Activated CD4-positive, CD25-positive, alpha-beta regulatory T cell (primary cell): ENCODE measurements at places on chromosomes 7 and 10.

DNA sequence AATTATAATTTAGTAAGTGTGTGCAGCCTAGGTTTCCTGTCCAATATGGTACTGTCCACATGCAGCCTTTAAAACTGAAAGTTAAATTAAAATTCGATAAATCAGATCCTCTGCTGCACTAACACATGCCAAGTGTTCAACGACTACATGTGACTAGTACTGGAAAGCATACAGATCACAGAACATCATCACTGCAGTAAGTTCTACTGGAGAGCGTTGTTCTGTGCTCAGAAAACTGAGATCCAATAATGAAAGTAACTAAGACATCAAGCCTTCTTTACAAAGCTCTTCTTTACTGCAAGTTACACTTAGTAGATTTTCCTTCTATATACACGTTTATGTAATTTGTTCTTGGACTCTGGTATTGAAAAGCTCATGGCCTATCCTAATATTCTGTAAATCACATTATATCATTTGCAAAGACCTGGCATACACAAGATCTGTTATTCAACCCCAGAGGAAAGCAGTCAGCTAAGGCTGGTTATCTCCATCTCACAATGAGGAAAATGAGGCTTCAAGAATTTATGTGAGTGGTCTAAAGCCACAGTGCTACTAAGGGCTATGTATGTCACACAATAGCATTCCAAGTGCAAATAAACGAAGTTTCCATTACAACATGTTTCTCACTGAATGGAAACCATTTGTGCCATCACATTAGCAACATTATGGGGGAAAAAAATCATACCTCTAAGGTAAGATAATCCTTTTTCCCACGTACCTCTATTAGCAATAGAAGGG, 77.6 kb downstream of the VPS41 start:
- no peak for DNase-seq

GRCh38 chr10:59753267-59753666, at the start of gene MRLN:
Gene MRLN (minus strand): TSS chr10:59753455.
- DNase-seq, result no peak

DNA sequence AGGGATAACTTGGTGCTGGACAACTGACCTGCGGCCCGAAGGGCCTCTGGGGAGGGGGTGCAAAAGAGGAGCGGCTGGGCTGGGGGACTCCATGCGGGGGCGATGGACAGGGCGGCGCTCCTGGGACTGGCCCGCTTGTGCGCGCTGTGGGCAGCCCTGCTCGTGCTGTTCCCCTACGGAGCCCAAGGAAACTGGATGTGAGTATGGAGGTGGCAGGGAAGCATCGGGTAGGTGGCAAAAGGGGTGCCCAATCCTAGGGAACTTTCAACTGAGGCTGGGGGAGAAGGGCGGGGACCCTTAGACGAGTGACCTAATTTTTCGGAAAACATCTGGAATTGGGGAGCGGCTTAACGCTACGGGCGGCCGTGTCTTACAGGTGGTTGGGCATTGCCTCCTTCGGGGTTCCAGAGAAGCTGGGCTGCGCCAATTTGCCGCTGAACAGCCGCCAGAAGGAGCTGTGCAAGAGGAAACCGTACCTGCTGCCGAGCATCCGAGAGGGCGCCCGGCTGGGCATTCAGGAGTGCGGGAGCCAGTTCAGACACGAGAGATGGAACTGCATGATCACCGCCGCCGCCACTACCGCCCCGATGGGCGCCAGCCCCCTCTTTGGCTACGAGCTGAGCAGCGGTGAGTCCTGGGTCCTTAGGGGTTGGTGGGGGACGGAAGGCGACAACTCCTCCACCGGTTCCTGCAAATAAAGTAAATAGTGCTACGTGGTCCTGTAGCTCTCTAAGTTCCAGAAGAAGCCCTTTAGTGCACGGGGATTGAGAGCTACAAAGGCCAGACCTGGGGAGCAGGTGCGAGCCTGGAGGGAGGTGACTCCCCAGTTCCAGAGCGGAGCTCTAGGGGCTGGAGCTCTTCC, 622 bp downstream of the WNT16 start:
- DNase-seq, result no peak

DNA sequence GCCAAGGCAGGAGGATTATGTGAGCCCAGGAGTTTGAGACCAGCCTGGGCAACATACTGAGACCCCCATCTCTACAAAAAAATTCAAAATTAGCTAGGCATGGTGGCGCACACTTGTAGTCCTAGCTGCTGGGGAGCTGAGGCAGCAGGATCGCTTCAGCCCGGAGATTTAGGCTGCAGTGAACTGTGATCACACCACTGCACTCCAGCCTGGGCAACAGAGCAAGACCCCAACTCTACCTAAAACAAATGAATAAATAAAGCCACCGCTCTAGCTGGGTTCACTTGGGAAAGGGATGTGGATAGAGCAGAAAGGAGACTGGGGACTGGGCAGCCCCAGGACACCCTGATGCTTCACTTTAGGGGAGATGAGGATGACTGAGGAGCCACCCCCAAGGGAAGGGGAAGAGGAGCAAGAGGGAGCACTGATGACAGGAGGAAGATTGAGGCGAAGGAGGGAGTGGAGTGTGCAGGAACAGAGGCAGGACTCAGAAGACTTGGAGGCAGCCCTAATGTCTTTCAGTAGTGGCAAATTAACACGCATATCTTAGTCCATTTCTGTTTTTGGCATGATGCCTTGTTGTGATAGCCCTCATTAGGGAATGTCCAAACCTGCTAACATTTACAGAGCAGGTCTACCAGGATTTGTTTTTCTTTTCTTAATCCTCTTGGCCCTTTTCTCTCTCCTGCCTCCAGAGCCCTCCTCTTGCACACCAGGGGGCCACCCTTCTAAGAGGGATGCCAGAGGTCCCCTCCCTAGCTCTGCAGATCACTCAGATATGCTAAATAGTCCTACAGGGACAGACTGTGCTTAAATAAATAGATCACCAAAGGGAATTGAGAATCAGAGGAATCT, 88.3 kb downstream of the C10orf105 start:
- no peak for DNase-seq

GRCh38 chr7:115008465-115009114, 86.7 kb downstream of the MDFIC start:
- no peak for DNase-seq

- DNase-seq, result no peak
Observed at GRCh38 chr7:1586126-1586826, 16.4 kb upstream of the PSMG3 start.

DNA sequence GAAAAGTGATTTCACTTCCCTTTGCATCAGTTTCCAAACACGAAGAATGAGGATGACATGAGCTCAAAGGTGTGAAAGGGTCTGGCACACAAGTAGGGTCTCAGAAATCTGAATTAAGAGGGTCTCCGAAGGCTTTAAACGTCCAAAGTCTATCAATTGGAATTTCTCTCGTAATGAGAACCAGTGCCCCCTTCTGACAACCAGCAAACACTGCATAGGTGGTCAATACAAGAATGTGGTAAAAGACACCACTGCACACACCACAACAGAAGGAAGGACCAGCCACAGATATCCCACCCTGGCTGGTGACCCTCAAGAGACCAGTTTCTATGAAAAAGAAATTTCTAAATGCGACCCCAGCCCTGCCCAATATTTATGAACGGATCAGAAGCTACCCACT, 78.1 kb downstream of the CALN1 start:
- DNase-seq, result no peak

- no peak for DNase-seq
Observed at GRCh38 chr7:47470567-47471357, 111.1 kb downstream of the TNS3 start.

DNA sequence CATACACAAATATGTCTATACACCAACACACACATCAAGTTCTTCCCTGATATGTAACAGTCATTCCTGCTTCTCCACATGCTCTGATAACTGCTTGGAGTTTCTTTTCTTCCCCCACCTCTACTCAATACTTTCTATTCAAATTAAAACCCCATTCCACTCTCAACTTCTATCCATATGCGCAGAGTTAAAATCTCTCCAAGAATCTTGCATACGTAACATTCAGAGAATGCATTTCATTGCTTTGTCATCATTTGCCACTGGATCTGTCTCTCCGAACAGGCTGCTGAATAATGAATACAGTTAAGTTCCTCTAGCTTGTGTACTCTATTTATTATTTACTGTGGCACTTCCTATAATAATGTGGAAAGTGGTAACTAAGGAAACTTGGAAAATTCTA, 68.8 kb downstream of the DGKB start:
- DNase-seq, result no peak

DNA sequence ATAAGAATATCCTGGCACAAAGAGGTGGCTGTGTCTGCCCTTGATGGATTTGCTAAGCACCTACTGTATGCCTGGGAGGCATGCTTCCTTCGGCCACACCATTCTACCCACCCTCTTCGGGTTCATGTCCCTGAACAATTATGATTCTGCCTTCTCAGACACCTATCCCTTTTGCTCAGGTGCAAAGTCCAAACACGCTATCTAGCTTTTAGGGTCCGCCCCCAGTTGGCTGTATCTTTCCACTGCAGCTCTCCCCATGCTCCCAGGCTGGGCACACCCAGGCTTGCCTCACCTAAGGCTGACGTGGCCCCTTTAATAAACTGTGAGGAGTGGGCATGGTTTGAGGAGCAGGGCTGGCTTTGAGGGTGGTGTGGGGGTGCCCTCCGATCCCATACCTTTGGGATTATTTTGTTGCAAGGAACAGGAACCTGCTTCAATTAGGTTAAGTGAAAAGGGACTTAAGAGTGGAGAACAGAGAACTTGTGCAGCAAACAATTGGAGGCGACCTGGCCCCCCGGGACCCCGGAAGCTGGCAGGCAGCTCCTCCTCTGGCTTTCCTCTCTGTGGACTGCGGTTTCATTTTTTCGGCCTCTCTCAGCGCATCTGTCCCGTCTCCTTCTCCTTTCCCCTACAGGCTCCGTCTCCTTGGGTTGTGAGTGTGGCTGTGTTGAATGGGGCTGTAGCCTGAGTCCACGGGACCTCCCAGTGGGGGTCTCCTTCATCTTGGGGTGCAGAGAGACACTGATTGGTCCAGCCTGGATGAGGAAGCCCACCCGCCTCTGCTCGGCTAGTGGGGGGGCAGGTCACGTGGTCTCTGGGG, 3.8 kb downstream of the CLIP2 start:
- no peak for DNase-seq

DNA sequence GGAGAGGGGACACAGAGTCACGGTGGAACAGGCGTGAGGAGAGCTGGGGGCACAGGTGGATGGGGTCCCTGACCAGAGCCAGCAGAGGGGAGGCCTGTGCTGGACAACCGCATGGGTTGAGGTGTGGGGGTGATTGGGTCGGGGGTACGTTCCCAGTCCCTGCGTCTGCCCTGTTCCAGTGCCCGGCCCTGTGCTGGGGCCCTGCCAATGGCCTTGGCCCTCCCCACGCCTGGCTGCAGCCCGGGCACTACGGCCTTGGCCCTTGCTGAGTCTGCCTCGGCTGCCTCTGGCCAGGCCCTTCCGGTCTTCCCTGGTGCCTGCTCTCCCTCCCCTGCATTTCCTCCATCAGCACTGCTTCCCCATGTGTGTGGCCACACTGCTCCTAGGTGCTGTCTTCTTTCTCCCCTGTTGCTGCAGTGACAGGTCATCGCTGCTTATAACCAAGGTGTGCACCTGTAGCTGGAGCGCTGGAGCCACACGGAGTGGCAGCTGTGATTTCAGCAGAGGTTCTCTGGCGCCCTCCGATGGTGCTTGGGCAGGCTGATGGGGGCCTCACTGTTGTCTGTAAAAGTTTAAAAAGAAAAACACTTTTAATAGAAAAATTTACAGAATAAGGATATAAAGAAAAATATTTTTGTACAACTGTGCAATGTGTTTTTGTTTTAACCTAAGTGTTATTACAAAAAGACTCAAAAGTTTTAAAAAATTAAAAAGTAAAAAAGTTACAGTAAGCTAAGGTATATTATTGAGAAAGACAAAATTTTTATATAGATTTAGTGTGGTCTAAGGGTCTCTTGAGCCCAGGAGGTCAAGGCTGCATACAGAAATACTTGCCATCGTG, 45.2 kb upstream of the BHLHA15 start:
- DNase-seq, result no peak

GRCh38 chr7:133650487-133651300, 397.8 kb downstream of the EXOC4 start:
- DNase-seq, result no peak

DNA sequence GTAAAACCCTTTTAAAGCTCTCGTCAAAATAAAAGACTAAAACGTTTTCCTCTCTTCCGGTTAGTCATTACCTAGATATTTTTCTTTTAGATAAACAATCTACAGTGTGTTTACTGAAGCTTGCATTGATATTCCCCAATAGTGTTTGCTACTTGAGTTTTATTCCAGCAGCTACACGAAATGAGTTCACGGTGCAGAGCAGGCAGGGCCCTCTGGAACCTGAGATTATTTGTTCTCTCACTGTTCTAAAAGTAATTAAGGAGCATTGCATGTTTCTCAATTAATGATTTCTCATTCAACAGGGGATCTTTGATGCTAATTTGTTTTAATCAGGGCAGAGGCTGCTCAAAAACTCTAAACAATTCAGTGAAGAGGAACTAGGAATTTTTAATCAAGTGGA, 319.7 kb downstream of the GFRA1 start:
- no peak for DNase-seq

DNA sequence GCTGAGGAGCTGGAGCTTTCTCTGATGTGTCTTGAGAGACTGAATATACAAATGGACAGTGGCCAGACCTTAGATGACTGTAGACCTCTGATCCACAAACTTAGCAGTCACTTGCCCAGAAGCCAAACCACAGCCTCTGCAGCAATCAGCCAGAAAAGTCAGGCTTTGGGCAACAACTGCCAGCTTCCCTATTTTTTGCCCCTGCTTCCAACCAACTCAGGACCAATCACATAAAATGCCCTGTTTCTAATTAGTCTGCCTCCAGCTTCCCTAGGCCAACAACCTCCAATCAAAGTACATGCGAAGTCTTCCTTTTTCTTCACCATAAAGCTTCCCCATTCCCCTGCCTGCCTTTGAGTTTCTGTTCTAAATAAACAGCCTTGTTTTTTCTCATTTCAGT, 37.8 kb upstream of the CACUL1 start:
- no peak for DNase-seq

- no peak for DNase-seq
Observed at GRCh38 chr10:120188950-120189349, 268.1 kb upstream of the PLPP4 start.

- no peak for DNase-seq
Observed at GRCh38 chr10:57696641-57697040, 571.1 kb downstream of the IPMK start.

DNA sequence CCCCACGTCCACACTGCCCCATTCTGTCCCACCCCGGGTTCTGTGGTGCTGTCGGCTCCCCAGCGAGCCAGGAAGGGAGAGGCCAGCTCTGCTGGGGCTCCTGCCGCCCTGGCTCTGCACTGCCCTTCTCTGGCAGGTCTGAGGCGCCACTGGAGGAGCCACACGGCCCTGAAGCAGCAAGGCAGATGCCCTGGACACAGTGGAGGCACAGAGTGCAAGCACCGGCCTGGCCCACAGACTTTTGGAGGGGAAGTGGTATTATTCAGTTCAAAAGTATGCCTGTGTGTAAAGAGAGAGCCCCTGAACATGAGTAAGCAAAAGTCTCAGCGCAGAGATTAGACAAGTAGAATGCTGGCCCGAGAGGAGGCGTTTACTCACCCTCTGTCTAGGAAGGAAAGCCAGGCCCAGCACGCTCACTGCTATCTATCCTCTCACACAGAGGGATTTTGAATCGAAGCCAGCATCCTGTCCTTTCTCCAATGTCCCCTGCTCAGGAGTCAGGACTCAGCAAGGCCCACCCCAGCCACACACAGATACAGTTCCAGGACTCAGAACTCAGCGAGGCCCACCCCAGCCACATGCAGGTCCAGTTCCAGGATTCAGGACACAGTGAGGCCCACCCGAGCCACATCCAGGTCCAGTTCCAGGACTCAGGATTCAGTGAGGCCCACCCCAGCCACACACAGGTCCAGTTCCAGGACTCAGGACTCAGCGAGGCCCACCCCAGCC, 115.0 kb downstream of the EGFR start:
- DNase-seq, result no peak
